D721Med (cell line): ENCODE measurements at places on chromosomes 16 and 17.

DNA sequence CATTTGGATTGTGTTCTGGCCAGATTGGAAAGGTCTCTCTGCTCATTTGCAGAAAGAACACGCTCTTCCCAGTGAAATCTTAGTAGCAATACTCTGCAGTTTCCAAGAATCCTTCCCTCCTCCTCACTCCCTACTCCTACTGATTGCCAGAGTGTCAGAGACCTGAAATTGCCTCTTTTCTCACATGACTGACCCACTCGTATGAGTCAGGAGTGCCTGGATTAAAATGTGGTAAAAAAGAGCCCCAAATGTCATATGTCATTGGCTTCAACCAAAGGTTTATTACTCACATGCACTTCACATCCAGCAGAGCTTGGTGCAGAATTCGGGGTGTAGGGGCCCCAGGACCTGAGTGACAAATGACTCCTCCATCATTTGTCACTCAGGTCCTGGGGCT, 39.7 kb upstream of the IRX3 start:
- no peak for DNase-seq

DNA sequence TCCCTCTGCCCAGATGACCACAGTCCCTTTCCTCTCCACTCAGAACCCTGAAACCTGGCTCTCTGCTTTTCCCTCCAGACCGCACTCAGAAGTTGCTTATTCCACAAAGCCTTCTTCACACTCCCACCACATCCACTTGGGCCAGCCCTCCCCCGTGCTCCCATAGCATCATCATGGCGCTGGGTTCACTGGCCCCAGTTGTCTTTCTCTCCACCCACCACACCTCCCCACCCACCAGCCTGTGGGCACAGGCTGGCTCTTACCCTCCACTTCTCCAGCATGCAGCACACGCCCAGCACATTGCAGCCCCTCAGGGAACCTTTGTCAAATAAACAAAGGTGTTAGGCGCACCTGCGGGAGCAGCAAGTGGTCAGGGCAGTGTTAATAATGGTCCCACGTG, 130.0 kb downstream of the KATNIP start:
- no peak for DNase-seq

DNA sequence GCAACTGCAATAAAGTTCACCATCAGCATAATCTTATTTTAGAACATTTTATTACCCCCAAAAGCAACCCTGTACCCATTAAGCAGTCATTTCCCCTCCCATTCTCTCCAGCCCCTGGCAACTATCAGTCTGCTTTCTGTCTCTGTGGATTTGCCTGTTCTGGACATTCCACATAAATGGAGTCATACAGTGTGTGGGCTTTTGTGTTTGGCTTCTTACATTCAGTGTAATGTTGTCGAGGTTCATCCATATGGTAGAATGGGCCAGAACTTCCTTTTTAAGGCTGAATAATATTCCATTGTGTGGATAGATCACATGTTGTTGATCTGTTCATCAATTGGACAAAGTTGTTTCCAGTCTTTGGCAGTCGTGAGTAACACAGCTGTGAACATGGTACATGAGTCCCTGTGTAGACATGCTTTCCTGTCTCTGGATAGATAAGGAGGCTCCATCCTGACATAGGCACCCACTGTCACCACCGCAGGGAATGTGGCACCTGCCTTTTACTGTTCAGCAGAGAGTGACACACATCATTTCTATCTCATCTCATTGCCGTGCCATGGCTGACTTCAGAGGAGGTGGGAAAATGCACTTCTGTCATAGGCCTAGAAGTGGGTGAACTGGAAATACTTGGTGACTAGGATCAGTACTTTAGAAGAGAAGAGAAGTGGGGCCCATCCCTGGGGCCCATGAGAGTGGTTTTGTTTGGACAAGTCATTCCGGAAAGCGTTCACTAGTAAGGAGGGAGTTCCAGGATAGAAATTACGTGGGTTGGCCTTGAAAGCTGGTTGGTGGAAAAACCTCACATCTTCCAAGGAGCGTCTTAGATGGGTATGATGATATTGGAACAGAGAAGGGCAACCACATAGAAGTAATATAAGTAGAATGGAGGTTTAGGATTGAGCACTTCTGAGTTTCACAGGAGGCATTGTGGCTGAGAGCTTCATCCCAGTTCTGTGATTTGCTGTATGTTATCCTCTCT, 25.8 kb downstream of the EPN2 start:
- DNase-seq, result no peak

DNA sequence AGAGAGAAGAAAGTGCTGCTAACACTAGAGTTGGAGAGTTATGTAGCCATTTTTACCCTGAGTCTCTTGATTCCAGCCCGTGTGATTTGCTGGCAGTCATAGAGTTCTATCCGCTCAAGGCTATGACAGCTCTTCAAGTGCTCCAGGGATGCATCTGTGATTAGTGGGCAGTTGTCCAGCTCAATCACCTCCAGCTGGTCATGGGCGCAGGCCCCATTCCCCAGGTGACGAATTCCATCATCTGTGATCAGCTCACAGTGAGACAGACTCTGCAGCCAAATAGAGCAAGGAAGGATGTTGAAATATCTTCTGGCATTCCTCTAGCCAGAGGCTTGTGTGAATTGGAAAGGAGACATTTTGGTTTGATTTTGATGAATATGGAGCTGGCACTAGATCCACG, 38.4 kb upstream of the STAC2 start:
- no peak for DNase-seq

DNA sequence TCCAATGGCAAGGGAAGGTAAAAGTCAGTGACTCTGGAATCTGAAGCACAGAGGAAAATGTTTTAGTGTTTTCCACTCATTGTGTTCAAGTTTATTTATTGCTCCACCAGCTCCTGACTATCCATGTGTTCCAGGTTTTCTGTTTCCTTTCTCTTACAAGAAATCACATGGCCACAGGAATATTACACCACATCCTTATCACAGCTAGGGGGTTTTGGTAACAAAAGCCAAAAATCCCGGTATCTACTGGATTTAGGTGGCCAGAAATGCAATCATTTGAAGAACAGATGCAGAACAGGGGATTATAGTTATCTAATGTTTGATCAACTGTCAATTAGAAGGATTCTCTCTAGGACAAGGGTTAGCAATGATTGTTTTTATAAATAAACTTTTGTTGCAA, 47.9 kb downstream of the STH start:
- DNase-seq, result no peak

- no peak for DNase-seq
These were observed 182.3 kb downstream of the TMEM132E start for GRCh38 chr17:34761646-34762045.

- DNase-seq, result no peak
These were observed 72.0 kb downstream of the FTO start for GRCh38 chr16:53775821-53776431.

GRCh38 chr17:29007456-29007855, 1.6 kb upstream of the SEZ6 start:
- no peak for DNase-seq

DNA sequence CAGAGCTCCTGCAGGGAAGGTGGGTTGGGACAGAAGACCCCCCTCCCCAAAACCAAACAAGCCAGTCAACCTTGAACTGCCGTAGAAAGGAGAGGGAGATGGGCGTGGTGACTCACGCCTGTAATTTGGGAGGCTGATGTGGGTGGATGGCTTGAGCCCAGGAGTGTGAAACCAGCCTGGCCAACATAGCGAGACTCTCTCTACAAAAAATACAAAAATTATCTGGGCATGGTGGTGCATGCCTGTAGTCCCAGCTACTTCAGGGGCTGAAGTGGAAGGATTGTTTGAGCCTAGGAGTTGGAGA, 42.1 kb downstream of the NT5M start:
- no peak for DNase-seq

- no peak for DNase-seq
These were observed 17.9 kb downstream of the SEC14L5 start for GRCh38 chr16:4976079-4976478.

- no peak for DNase-seq
These were observed 797 bp downstream of the HES7 start for GRCh38 chr17:8122924-8123694.

DNA sequence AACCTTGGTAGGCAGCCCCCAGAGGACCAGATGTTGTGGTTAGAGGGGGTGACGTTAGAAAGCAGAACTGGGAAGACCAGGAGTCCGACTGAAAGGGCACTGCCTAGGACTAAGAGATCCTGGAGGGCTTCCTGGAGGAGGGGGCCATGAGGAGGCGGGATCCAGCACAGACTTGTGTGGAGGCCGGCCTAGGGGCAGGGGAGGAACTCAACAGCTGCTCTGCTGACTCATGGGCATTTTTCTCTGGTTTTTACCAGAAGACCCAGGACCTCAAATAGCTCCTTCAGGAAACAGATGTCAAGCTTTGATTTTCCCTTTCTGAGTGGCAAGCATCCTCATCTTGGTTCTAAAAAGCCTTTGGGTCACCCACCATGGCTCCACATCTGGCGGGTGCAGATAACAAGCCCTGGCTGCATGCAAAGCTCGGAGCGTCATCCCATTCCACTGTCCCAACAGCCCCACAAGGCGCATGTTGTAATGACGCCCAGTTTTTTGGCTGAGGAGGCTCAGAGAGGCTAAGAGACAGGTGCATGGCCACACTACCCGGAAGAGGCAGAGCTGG, 29.0 kb downstream of the IL21R start:
- DNase-seq, result no peak

DNA sequence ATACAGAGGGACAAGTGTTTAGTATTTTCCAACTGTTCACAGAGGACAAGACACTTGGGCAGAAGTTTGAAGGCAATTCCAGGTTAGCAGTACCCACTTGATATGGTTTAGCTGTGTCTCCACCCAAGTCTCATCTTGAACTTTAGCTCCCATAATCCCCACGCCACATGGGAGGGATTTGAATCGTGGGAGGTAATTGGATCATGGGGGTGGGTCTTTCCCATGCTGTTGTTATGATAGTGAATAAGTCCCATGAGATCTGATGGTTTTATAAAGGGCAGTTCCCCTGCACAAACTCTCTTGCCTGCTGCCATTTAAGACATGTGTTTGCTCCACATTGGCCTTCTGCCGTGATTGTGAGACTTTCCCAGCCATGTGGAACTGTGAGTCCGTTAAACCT, 668.9 kb downstream of the MAF start:
- no peak for DNase-seq

DNA sequence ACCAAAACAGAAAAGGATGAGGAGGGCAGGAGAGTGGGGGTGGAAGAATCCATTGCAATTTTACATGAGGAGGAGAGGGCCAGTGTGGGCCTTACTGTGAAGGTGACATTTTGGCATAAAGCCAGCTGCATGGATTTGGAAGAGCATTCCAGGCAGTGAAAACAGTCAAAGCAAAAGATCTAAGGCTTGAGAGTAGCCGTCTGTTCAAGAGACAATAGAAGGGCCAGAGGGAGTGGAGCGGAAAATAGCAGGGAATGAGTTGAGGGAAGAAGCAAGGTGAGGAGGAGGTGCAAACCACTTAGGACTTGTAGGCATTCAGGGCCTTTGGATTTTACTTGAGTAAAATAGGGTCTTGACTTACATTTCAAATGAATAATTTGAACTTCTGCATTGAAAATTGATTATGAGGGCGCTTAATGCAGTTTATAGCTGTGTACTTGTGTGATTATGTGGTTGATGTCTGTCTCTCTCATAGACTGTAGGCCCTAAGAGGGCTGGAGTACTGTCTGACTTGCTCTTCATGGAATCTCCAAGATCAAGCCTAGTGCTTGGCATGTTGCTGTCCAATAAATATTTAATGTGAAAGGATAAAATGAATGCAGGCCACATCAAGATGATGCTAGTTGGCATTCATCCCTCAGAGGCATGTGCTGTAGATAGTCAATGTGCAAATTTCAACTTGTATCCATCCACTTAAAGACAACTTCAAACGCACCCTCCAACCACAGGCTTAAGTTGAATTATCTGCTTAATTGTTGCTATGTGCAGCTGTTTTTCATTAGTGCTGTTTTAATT, 772.1 kb upstream of the RBFOX1 start:
- no peak for DNase-seq

GRCh38 chr17:17975436-17975835, 2.8 kb downstream of the DRC3 start:
- DNase-seq, result no peak

DNA sequence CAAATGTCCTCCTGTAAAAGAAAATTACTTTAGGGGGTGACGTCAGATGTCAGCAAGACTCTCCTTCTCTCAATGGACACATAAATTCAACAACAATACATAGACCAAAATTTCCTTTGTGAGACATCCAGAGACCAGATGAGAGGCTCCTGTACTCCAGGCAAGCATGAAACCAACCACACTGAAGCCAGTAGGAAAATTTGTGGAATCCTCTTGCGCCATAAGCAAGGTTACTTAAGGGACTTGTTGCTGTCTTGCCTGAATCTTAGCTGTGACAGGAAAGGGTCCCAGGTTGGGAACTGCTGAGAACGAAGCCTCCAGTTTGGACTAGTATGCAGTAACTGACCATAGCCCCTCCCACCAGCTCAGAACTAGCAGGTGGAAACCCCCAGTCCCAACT, 56.0 kb downstream of the CEP112 start:
- DNase-seq, result no peak
